ENCODE measurements at places on chromosomes 2 and 18.

- no peak for DNase-seq
- no peaks in the 10 kb centered on the region for H3K36me3 ChIP-seq
- H3K27me3 ChIP-seq, result no peaks in the 10 kb centered on the region
- no peaks in the 10 kb centered on the region for H3K4me1 ChIP-seq
- H3K27ac ChIP-seq, result no peak overlapping the region
Measured at GRCh38 chr2:162217598-162217997, 25.6 kb downstream of the FAP start.

GRCh38 chr18:63831080-63831788 is 56.0 kb downstream of the SERPINB7 start:
- H3K4me1 ChIP-seq, result no peaks in the 10 kb centered on the region
- H3K27me3 ChIP-seq, result no peaks in the 10 kb centered on the region
- no peak for DNase-seq
- H3K27ac ChIP-seq, result no peak overlapping the region
- no peaks in the 10 kb centered on the region for H3K36me3 ChIP-seq
- no peak overlapping the region for H3K4me3 ChIP-seq

DNA sequence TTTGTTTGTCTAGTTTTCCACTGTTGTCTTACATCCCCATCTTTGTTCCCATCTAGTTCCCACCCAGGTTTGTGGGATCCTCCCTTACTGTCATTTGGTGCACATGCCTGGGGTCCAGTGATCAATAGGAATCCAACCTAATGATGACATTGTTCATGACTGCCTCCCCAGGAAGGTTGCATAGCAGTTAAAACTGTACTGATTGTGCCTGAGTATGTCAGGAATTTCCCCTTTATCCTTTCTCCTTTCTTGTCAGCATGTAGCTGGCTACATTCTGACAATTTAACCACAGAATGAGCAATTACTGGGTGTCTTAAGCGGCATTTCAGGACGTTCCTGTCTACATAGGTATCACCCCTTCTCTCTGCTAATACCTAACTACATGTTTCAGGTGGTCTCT is 653.0 kb downstream of the CNTNAP5 start:
- H3K4me1 ChIP-seq, result no peaks in the 10 kb centered on the region
- no peaks in the 10 kb centered on the region for H3K36me3 ChIP-seq
- H3K27ac ChIP-seq, result no peak overlapping the region
- DNase-seq, result peak; percentile 26

GRCh38 chr2:46393347-46393820 is 86.0 kb upstream of the TMEM247 start:
- DNase-seq, result no peak
- H3K27me3 ChIP-seq, result no peaks in the 10 kb centered on the region
- no peaks in the 10 kb centered on the region for H3K36me3 ChIP-seq

GRCh38 chr18:46542545-46542944 is 114.5 kb downstream of the LOXHD1 start:
- H3K27me3 ChIP-seq, result no peaks in the 10 kb centered on the region
- no peaks in the 10 kb centered on the region for H3K4me1 ChIP-seq
- no peaks in the 10 kb centered on the region for H3K36me3 ChIP-seq
- DNase-seq, result peak; percentile 78
- no peak overlapping the region for H3K27ac ChIP-seq

- DNase-seq, result no peak
- H3K4me3 ChIP-seq, result no peak overlapping the region
- H3K27me3 ChIP-seq, result no peaks in the 10 kb centered on the region
- no peaks in the 10 kb centered on the region for H3K36me3 ChIP-seq
- H3K27ac ChIP-seq, result no peak overlapping the region
Measured at GRCh38 chr2:207274530-207275189, 108.9 kb upstream of the KLF7 start.

DNA sequence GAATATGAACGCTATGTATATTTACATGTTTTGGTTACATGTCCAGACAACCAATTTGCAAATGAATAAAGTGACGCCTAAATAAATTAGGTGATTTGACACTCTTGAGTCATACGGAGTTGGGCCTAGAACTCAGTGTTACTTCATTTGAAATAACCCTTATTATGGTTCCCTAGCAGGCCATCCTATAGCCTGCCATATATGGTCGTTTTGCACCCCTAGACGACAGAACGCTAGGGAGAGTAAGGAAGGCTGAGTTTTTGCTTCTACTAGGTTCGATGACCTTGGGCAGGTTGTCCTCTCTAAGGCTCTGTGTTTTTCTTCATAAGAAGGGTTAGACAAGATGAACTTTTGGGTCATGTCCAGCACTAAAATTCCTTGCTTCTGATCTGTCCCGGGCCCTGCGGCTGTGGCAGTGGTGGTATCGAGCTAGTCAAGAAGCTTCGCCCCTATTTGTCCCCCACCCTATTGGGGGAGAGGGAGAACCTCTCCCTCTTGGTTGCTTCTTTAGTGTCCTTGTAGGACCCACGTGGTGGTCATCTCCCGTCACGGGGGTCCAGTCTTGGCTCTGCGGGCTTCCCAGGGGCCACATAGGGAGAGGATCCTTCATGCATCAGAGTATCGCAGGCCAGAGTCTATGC is 574 bp upstream of the EML4 start:
- H3K4me1 ChIP-seq, result peaks cover 22% of the 10 kb centered on the region
- no peak overlapping the region for H3K4me3 ChIP-seq
- DNase-seq, result no peak

- peak; percentile 38 for DNase-seq
- H3K4me3 ChIP-seq, result no peak overlapping the region
- no peaks in the 10 kb centered on the region for H3K36me3 ChIP-seq
- H3K4me1 ChIP-seq, result peaks cover 45% of the 10 kb centered on the region
Measured at GRCh38 chr2:1731447-1731962, 12.8 kb downstream of the PXDN start.

DNA sequence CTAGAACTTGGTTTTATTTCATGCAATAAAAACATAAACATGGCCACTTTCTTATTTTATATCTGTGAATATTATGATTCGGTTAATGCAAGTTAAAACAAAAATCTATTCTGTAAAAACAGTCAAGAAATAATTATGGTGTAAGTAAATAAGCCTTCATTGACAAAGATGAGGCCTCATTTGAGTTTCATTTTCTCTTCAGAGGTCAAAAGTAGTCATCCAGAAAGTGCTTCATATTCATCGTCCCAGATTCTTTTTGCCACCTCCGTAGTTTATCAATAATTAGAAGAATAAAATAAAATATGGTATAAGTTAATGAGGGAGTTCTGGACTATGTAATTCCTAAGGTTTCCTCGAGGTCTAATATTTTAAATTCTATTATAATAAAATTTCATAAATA is 19.4 kb upstream of the HNRNPA3 start:
- no peaks in the 10 kb centered on the region for H3K27me3 ChIP-seq
- H3K4me3 ChIP-seq, result no peak overlapping the region
- no peaks in the 10 kb centered on the region for H3K36me3 ChIP-seq
- no peak overlapping the region for H3K27ac ChIP-seq
- H3K4me1 ChIP-seq, result no peaks in the 10 kb centered on the region

- DNase-seq, result no peak
- no peaks in the 10 kb centered on the region for H3K4me1 ChIP-seq
- no peak overlapping the region for H3K4me3 ChIP-seq
- H3K36me3 ChIP-seq, result no peaks in the 10 kb centered on the region
Measured at GRCh38 chr2:71473346-71474031, 20.1 kb downstream of the DYSF start.

DNA sequence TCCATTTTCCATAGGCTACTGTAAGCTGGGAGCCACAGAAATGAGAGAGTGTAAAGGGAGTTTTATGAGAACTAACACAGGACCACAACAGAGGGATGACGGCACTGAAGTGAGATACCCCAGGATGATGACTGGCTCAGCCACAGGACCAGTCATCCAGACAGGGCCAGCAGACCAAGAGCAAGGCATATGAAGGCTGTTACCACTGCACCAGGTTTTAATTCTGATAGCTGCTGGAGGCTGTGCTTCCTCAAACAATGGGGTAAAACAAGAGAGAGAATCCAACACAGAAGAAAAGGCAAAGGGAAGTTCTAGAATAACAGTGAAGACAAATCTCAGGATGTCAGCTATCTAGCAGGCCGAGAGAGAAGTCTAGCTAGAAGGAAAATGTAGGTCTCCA is 94.9 kb downstream of the BCL2 start:
- no peak overlapping the region for H3K4me3 ChIP-seq
- DNase-seq, result no peak
- H3K36me3 ChIP-seq, result no peaks in the 10 kb centered on the region
- H3K27me3 ChIP-seq, result no peaks in the 10 kb centered on the region
- no peaks in the 10 kb centered on the region for H3K4me1 ChIP-seq

- no peak overlapping the region for H3K4me3 ChIP-seq
- no peak overlapping the region for H3K27ac ChIP-seq
- DNase-seq, result no peak
- H3K4me1 ChIP-seq, result no peaks in the 10 kb centered on the region
Measured at GRCh38 chr18:5309888-5310470, 14.5 kb upstream of the ZBTB14 start.

DNA sequence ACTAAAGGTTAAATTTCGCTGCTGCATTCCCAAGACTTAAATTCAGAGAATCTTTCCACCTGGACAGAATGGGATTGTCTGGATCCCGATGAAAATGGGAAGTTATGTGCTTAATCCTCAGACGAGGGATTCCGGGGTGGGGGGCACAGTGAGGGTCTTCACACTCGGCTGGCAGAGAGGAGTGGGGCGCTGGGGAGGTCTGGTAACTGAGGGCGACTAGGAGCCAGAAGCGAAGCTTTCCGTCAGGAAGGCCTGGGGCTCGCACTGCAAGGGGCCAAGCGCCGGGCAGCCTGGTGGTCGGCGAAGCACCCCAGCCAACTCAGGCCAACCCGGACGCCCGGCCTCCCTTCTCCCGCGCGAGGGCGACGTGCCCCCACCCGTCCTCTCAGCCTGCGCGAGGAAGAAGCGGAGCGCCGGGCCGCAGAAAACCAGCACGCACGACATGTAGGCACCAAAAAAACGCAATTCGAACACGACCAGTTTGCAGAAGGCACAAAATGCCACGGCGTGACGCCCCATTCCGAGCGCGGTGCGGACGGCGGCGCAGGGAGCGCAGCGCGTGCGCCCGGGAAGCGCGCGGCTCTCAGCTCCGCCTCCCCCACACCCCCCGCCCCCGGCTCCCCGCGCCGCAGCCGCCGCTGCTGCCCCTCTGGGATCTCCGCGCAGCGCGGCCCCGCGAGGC is 188.1 kb downstream of the ZEB2 start:
- H3K4me1 ChIP-seq, result peaks cover 31% of the 10 kb centered on the region
- H3K27me3 ChIP-seq, result no peaks in the 10 kb centered on the region
- H3K4me3 ChIP-seq, result peak overlapping the region; percentile 76
- peak; percentile 62 for DNase-seq

DNA sequence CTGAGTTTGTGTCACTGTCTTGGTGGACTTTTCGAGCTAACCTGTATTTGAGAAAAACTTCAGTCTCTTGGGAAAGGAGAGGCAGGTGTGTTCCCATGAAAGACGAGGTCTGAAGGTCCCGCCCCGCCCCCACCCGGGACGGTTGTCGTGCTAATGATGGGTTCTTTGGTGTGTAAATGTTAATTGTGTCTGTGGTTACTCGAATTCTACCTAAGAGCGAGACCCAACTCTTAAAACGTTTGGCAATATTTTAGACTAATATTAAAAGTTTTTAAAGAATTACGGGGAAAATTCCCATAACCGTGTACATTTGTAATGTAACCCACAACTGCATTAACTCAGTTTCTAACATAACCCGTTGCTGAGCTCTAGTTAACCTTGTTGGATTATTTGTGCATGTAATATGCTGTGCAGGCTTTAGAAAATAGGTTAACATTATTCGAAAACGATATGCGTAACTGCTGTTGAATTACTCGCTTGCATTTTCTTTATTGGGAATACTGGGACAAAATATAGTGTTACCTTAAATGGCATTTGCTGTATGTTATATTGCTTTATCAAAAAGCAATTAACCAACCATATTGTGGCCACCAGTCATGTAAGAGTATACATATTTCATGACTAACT is 833 bp downstream of the EPB41L5 start:
- DNase-seq, result no peak
- peak overlapping the region; percentile 75 for H3K4me3 ChIP-seq
- H3K4me1 ChIP-seq, result peaks cover 18% of the 10 kb centered on the region
- no peaks in the 10 kb centered on the region for H3K36me3 ChIP-seq

GRCh38 chr2:147327613-147328012 is 517.2 kb upstream of the ACVR2A start:
- no peaks in the 10 kb centered on the region for H3K4me1 ChIP-seq
- H3K4me3 ChIP-seq, result no peak overlapping the region
- H3K27me3 ChIP-seq, result no peaks in the 10 kb centered on the region
- no peak for DNase-seq
- H3K27ac ChIP-seq, result no peak overlapping the region

DNA sequence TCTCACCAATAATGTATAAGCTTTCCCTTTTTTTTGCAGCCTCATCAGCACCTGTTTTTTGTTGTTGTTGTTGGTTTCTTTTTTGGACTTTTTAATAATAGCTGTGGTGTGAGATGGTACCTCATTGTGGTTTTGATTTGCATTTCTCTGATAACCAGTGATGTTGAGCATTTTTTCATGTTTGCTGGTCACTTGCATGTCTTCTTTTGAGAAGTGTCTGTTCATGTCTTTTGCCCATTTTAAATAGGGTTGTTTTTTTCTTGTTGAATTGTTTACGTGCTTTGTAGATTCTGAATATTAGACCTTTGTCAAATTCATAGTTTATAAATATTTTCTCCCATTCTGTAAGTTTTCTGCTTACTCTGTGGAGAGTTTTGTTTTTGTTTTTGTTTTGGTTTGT is 88.4 kb upstream of the EPAS1 start:
- H3K36me3 ChIP-seq, result no peaks in the 10 kb centered on the region
- H3K27ac ChIP-seq, result no peak overlapping the region
- H3K4me1 ChIP-seq, result no peaks in the 10 kb centered on the region
- no peak overlapping the region for H3K4me3 ChIP-seq

- no peaks in the 10 kb centered on the region for H3K27me3 ChIP-seq
- H3K4me3 ChIP-seq, result no peak overlapping the region
- H3K36me3 ChIP-seq, result no peaks in the 10 kb centered on the region
Measured at GRCh38 chr2:151729415-151729811, 4.9 kb downstream of the NEB start.

GRCh38 chr2:70960833-70961647 is 17.4 kb upstream of the ANKRD53 start:
- no peak for DNase-seq
- H3K27ac ChIP-seq, result no peak overlapping the region
- H3K4me1 ChIP-seq, result peaks cover 3% of the 10 kb centered on the region
- H3K36me3 ChIP-seq, result no peaks in the 10 kb centered on the region
- H3K27me3 ChIP-seq, result peaks cover 93% of the 10 kb centered on the region

DNA sequence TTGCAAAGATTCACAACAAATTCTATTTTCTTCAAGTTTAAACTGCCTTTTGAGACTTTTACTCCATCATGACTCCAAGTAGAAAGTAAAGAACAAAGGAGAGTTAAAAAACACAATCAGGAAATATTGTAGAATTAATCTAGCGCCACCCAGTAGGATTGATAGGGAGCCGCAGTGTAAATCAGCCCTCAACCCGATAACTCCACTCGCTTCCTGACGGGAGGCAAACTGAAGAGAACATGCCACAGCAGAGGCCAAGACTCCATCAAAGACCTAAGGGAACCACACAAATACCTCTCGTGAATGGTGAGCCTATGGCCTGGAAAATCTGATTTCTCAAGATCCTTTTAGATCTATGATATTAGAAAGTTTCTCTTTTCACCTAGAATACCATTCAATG is 319.0 kb downstream of the STK39 start:
- H3K36me3 ChIP-seq, result no peaks in the 10 kb centered on the region
- no peak overlapping the region for H3K27ac ChIP-seq
- H3K4me1 ChIP-seq, result peaks cover 18% of the 10 kb centered on the region
- H3K4me3 ChIP-seq, result no peak overlapping the region

Data from neural progenitor cell (in vitro differentiated cells).